ENCODE measurements at places on chromosomes 12 and 14.

DNA sequence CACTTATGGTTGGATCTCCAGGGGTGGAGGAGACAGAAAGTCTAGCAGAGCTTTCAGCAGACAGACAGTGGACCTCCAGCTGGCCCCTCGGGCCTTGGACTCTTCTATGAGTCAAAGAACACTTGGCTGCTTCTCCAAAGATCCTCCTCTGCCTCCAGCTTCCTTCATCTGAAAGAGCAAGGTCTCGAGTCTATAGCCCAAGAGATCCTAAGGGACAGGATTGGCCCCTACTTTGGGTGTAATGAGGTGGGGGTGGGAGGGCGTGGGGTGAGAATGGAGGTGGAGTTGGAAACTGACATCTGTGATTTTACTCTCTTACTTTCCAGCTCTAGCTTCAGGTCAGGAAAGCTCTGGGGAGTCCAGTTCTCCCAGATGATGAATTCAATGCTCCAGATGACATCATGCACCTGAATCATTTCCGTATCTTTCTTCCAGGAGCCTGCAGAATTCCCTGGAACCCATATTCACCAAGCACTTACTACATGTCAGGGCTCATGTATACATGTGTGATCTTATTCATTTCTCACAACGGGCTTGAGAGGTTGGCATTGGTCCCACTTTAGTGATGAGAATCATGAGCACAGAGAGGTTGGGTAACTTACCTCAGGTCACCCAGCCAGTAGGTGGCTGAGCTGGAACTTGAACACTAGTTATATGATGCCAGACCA, 10.2 kb upstream of the PGF start:
- DNase-seq, result no peak

DNA sequence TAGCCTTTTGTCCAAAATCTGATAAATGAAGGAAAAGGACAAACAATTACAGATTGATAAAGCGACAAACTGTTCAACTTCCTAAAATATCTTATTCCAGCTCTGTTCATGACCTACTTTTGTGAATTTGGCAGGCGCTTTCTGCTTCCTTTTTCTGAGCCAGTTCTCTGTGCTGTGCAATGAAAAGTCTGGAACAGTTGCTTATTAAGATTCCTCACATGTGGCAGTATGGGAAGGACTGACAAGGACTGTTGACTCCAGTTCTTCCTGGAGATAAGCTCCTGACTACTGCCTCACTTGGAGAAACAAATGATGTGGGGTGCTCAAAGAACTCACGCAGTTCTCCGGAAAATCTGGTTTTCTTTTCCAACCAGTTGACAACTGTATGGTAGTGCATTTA, 58.3 kb upstream of the ANP32D start:
- DNase-seq, result no peak

DNA sequence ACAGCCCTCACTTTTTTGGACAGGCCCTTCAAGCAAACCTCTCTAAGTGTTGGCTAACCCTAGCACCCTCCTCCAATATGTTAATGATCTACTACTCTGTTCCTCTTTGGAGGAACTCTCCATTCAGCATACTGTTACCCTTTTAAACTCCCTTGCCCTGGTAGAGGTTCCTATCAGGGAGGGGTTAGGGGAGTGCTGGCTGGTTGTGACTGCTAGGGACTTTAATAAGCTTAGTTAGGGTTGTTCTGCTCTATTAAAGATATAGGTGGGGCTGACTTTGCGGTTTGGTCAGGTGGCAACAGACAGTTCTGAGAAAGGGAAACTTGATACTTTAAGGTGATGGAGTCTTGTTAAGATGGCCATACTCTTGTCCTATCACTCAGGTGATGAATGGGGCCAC, 301.5 kb upstream of the FBXO33 start:
- DNase-seq, result no peak

DNA sequence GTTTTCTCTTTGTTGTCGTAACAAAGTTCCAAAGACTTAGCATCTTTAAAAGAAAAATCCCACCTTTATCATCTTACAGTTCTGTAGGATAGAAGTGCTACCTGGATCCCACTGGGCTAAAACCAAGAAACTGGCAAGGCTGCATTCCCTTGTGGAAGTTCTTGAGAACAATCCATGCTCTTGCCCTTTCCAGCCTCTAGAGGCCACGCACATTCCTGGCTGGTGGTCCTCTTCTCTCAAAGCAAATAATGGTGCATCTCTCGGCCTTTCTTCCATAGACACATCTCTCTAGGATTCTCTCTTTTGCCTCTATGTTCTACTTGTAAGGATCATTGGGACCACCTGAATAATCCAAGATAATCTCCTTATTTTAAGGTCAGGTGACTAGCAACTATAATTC, 8.2 kb upstream of the PAWR start:
- no peak for DNase-seq

DNA sequence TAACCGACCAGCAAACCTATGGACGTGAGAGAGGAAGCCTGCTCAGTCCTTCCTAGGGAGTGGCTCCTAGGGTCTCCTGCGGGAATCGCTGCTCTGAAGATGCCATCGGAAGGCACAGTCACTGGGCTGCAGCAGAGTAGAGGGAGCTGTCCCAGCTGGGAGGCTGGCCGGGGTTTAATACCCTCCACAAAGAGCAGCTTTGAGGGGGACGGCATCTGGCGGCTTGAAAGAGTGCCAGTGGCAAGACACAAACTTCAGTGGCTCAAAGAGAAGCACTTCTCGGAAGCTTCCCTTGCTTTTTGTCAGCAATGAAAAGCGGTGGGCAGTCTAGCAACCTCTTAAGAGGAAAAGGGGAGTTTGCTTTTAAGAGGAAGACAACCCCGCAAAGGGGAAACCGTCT, 114.6 kb downstream of the TMEM132C start:
- no peak for DNase-seq

DNA sequence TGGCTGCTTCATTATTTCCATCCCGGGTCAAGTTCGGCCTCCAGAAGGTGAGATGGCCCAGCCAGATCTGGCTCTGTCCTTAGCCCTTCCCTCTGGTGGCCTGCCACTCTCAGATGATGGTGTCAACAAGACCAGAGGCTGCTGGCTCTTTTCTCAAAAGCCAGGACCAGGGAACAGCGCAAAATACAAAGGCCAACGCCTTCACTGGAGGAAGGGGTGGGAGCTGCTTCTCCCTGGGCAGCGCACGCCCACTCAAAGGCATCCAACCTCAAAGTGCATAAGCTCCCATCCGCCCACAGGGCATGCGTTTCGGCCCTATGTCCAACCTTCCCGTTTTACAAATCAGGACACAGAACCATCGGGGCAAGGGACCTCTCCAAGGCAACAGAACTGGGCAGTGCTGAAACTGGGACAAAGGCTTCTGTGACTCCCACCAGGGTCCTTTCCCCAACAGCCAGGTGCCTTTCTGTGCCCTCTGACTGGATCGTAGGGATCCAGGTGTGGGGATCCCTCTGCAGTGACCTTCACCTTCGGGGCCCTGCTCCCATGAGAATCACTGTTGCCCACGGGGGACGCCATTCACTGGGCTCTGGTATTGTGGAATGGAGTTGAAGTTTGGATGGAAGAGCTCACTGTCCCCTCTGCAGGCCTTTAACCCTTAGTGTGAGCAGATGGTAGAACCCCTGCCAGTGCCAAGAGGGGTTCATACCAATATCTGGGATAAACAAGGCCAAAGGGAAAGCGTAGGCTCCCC, 76.8 kb downstream of the NINJ2 start:
- no peak for DNase-seq

Data from activated naive CD4-positive, alpha-beta T cell (primary cell).